ENCODE measurements at places on chromosomes 12 and 14. TPM values are rescaled to one million over a fixed set of nuclear protein-coding genes. Genes with fewer than 3 reads are reported as not detected.

GRCh38 chr14:52080808-52081755 is 12.2 kb upstream of the NID2 start:
- DNase-seq, result peak; percentile 55
- no peaks in the 10 kb centered on the region for H3K27me3 ChIP-seq
- H3K27ac ChIP-seq, result peak overlapping the region; percentile 72
- H3K36me3 ChIP-seq, result no peaks in the 10 kb centered on the region

Gene KRT6A
- not detected for total RNA-seq

DNA sequence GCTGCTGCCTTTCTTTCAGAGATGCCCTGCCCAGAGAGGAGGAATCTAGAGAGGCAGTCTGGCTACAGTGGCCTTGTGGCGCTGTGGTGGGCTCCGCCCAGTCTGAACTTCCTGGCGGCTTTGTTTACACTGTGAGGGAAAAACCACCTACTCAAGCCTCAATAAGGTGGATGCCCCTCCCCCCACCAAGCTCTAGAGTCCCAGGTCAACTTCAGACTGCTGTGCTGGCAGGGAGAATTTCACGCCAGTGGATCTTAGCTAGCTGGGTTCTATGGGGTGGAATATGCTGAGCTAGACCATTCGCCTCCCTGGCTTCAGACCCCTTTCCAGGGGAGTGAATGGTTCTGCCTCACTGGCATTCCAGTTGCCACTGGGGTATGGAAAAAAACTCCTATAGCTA is 25.6 kb downstream of the SPATA7 start:
- H3K36me3 ChIP-seq, result no peaks in the 10 kb centered on the region
- H3K4me1 ChIP-seq, result no peaks in the 10 kb centered on the region
- H3K27me3 ChIP-seq, result no peaks in the 10 kb centered on the region
- DNase-seq, result no peak

DNA sequence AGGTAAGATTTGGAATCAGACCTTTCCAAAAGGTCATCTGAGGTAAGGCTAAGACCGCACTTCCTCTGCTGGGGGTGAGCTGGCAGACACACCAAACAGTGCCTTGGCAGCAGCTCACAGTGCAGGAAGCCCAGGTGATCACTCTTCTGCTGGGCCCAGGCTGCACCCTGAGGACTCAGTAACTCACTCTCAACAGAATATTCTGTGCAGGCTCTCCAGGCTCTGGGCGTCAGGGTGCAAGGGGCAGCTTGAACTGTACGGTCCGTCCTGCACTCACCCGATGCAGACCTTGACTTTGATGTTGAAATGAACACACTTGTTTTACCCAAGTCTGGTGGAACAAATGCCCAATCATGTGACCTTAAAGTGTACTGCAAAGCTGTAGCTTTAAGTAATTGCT is 6.0 kb downstream of the ALKBH2 start:
- H3K36me3 ChIP-seq, result peaks cover 1% of the 10 kb centered on the region
- no peak overlapping the region for H3K4me3 ChIP-seq
- H3K27ac ChIP-seq, result no peak overlapping the region

Gene SLC38A2
- total RNA-seq, result 331 TPM

GRCh38 chr12:103928682-103929045 is 1.5 kb upstream of the HSP90B1 start:
- peaks cover 9% of the 10 kb centered on the region for H3K4me1 ChIP-seq
- H3K4me3 ChIP-seq, result peak overlapping the region; percentile 61
- no peaks in the 10 kb centered on the region for H3K36me3 ChIP-seq

DNA sequence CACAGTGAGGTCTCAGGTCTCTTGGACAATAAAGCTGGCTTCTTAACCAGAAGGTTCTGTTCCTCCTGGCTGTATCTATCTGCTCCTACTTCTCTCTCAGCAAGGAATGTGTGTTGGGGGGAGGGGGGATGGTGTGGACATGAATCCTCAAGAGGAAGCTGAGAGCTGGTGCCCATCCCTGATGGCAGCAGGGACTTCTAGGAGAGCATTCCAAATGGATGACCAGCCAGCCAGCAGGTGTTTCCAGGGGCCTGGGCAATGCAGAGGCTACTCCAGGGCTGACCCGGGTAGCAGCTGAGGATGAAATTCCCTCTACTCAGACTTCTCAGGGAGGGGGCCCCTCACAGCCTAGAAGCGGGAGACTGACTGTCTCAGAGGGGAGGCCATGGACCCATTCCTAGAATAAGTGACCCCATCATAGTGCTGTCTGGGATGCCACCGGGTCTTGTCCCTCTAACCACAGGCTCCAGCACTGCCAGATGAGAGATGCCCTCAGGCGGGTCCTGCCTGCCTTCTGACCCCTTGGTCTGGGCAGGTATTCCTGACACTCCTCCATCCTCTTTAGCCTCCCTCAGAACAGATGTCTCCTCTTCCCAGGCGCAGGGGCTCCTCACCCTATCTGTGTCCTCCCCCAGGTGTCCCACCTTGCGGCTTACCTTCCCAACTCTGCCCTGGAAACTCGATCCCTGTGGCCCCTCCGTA is 1.2 kb downstream of the RAB15 start:
- no peak for DNase-seq
- no peaks in the 10 kb centered on the region for H3K36me3 ChIP-seq
- H3K27me3 ChIP-seq, result no peaks in the 10 kb centered on the region

Gene APOLD1
- total RNA-seq, result 4.7 TPM

DNA sequence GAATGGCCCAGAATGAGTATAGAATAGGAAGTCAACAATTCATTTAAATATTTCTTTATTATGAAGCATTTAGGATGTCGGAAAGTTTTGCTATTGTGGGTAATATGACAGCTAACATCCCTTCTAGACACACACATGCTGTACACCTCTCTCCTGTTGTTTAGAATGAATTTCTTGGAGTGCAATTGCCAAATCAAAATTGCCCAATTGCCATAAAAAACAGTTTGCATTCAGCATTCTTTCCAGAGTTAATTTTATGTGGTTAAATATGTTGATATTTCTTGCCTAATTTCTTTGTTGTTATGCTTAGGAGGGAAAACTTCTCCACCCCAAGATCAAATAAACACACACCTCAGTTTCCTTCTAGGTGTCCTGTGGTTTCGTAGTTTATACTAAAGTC is 16.9 kb upstream of the SMCO2 start:
- H3K36me3 ChIP-seq, result no peaks in the 10 kb centered on the region
- no peaks in the 10 kb centered on the region for H3K27me3 ChIP-seq
- 0 out of 2 replicates have a peak, but pooled peaks cover 3% of the 10 kb centered on the region for H3K4me1 ChIP-seq
- H3K4me3 ChIP-seq, result no peak overlapping the region
- no peak for DNase-seq

Gene TBPL2
- not detected for total RNA-seq

DNA sequence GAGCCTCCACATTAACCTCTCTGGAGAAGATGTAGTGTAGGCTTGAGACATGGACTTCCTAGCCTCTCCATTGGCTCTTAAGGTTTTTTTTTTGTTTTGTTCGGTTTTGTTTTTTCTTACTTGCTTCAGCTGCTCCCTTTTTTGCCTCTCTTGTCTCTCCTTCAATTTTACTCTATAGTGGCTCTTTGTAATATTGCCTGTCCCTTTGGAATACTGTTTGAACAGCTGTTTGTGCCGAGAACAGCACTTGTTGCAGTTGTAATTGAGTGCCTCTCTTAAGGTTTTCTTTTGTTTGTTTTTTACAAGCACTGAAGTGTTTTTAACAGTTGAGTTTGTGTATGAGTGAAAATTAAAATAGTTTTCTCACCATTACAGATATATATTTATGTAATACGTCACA is 567.7 kb downstream of the LRFN5 start:
- DNase-seq, result no peak
- no peak overlapping the region for H3K4me3 ChIP-seq
- no peaks in the 10 kb centered on the region for H3K36me3 ChIP-seq
- H3K27me3 ChIP-seq, result no peaks in the 10 kb centered on the region
- H3K27ac ChIP-seq, result no peak overlapping the region
